ENCODE measurements at places on chromosomes 3 and 15. TPM values are rescaled to one million over a fixed set of nuclear protein-coding genes. Genes with fewer than 3 reads are reported as not detected.

DNA sequence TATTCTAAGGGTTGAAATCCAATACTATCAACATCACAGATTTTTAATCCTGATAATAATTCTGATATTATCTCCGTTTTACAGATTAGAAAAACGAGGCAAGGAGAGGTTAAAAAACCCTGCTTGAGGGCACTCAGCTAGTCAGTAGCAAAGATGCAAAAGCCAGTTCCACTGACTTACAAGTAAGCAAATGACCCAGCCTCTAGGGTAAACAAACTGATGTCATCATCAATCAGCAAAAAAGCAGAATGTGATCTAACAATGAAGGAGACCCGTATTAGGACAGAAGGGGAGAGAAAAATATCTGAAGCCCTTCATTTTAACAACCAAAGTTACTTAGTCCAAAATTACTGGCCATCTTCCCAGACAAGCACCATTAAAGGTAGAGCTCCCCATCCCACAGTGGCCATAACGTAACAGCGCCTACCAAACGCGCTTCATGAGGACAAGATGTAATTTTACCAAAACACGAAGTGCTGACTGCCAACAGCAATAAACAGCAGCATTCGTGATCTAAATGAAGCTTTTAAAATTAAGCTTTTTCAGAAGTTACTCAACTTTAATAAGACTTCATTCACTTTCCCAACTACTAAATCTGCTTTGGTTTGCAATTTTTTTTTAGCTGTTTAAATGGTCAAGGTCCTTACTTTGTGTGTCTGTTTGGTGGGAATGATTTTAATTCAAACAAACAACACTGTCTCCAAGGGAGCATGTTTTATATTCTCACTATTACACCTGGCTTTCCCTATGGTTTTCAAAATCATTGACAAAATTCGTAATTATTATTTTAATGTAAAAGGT lies 176.6 kb downstream of the OSBPL10 start:
- no peak for DNase-seq

DNA sequence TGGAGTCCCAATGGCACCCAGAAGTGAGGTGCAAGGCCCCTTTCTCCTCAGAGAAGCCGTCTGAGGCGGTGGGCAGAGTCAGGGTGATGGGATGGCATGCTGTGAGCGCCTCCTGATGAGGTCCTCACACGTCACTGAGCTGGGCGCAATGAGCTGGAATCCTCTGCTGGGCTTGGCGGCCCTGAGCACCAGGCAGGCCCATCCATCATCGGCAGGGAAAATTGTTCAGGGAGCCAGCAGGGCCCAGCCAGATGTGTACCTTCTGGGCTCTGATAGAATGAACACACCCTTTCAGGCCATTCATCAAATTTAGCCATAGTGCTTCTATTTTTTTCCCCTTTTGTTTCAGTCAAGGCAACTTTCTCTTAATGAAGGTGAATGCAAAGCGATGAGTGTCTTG lies 43.7 kb downstream of the FAM3D start:
- DNase-seq: no peak

GRCh38 chr15:51094606-51095569 lies at the start of gene TNFAIP8L3:
TSS of gene TNFAIP8L3 (minus strand) at chr15:51094906. CDS start at chr15:51094595, 311 bp downstream.
- DNase-seq: peak; percentile 6

CCR9 gene
- total RNA-seq: not detected

HTR3E gene
- not detected for total RNA-seq

P2RY13 gene
- total RNA-seq: not detected

ZPLD1 gene
- total RNA-seq: not detected
